Stimulated activated CD4-positive, alpha-beta T cell treated with anti-CD3 and anti-CD28 coated beads, Interleukin-2, amount 100 ng/mL, for 24 hours (primary cell): ENCODE measurements at places on chromosomes 6 and 20.
A peak's percentile ranks its signal among the peaks of the same experiment; 100 is the strongest.

DNA sequence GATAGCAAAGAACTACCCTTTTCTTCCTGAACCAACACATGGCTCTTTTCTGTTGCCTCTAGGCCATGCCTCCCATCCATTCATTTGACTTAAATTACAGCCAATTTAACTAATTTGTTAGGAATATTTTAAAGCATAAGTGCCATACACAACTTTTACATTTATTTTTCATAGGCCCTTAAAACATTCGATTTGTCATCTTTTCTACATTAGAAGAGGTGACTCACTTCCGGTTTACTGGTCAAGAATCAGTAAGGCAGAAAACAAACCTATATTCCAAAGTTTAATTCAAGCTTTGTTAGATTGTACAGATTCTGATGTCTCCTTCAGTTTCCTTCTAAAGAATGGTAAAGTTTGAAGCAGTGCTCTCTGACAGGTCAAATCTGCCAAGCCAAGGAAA is 344.3 kb downstream of the SAMD5 start:
- DNase-seq = no peak

GRCh38 chr6:530425-530824 is 126.5 kb downstream of the HUS1B start:
- DNase-seq = no peak

- no peak for DNase-seq
Measured at GRCh38 chr20:25061103-25061799, 3.3 kb upstream of the ACSS1 start.

- no peak for DNase-seq
Measured at GRCh38 chr20:4171538-4172116, 156.3 kb upstream of the RNF24 start.

GRCh38 chr6:28983838-28984237 is 21.3 kb downstream of the ZNF311 start:
- DNase-seq = no peak

- DNase-seq = no peak
Measured at GRCh38 chr6:70225055-70225454, 77.8 kb downstream of the COL9A1 start.

GRCh38 chr6:10315034-10315433 is 99.8 kb downstream of the TFAP2A start:
- no peak for DNase-seq

DNA sequence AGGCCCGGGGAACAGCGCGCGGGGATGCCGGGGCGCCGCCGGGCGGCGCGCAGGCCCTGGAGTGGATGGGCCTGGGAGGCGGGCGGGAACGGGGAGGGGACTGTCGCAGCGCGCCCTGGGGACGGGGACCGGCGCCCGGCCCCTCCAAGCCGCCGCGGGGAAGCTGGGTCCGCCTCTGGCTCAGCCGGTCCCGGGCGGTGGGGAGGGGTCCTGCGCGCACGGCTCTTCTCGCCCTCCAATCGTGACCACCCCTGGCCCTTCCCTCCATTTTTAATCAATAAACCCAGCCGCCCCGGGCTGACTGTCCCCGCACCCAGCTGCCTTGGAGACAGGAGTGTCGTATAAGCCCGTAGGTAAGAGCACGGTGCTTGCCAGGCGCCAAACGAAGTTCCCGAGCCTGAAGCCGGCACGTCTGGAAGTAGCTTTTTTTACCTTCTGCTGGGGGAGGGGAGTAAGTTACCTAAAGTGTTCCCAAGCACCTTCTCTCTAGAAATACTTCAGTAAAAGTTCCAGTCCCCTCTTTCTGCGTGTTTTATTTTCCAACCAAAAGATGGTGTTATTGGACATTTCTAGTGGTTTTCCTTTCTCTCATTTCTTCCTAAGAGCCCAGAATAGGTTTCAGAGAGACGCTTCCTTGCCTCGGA is 780 bp upstream of the TAF4 start:
- DNase-seq = peak; percentile 60

DNA sequence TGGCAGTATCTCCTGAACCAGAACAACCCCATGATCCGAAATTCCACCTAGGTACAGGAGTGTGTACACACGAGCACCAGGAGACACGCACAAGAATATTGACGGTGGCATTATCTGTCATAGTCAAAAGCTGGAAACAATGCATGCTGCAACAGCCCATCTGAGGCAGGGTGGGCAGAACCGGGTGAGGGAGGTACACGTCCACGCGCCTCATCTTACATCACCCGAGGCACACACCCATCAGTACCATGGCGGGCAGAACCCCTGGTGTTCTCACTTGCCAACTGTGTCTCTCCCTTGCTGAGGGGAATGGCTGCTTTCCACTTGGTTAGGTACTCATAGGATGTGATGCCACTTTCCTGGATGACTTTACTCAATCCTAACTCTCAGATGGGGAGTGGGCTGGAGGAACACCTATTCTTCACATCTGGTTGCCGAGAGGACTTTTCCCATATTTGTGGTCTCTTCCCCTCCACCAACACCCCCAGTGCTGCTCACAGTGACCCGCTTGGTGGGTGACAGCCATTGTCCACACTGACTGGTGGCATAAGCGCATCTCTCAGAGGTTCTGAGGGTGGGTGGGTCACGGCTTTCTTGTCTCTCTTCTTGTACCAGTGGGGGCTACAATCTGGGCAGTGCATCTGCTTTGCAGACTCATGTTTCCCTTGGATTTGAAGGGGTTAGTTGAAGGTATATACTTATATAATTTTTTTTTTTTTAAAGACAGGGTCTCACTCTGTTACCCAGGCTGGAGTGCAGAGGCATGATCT is 13.5 kb downstream of the PPP1R3G start:
- no peak for DNase-seq

- DNase-seq = no peak
Measured at GRCh38 chr6:62367601-62368000, 81.6 kb upstream of the KHDRBS2 start.

DNA sequence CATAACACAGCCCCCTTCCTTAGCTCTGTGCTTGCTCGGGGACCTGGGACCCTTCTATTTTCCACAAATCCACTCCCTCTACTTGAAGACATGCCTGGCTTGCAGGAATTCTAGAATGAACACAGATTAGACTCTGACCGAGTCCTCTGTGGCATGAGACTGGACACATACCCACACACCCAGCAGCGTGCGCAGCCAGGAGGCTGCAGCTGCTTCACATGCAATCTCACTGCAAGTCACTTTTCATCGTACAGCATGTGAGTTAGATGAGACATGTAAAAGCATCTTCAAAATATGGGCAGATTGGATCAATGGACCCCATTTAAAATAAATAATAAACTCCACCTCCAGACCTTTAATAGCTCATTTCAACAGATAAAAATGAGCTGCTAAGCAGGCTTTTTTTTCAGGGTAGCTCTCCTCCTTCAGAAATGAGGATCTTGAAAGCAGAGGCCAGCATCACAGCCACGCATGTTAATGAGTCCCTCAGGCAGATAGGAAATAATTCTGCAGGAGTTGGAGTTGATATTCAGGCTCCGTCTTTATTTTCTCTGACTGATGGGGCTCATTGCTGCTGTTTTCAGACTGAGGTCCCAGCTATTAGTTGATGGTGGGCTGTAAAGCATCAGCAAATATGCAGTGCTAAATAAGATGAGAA is 215.1 kb upstream of the GGTLC1 start:
- no peak for DNase-seq

DNA sequence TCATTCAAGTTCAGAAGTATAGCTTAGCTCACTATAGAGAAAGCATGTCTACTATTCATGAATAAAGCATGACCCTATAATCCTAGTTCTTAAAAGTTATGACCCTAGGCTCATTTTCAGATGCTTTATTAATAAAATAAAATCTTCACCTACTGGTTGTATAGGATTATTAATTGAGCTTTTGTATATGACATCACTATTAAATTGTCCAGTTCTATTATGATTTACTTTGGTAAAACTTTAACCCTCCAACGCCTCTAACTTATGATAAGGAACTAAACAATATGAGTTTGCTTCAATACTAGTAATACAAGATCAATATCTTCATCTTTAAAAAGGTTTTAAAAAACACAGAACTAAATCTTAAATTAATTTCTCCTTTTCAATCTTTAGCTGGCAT is 263.4 kb upstream of the THEMIS start:
- DNase-seq = no peak

GRCh38 chr20:32672394-32672981 is 1.3 kb downstream of the C20orf203 start:
- no peak for DNase-seq

GRCh38 chr6:136582711-136583471 is 32.7 kb upstream of the MAP7 start:
- no peak for DNase-seq

GRCh38 chr6:28371280-28371679 is 21.5 kb downstream of the ZKSCAN3 start:
- no peak for DNase-seq

GRCh38 chr6:15690510-15690909 is 27.7 kb upstream of the DTNBP1 start:
- DNase-seq = no peak

DNA sequence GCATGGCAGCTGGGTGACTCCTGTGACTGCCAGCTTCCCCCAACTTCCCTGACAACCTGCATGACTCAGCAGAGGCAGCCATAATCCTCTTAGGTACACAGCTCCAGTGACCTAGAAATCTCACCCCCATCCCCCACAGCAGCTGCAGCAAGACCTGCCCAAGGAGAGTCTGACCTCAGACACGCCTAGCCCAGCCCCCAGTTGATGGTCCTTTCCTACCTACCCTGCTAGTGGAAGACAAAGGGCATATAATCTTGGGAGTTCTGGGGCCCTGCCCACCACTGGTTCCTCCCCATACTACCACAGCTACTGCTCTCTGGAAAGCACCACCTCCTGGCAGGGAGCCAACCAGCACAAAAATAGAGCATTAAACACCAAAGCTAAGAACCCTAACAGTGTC is 90.2 kb downstream of the F13A1 start:
- no peak for DNase-seq

GRCh38 chr6:13624871-13625288 is 9.7 kb downstream of the NOL7 start:
- DNase-seq = no peak

- no peak for DNase-seq
Measured at GRCh38 chr6:89655122-89655521, 16.6 kb upstream of the LYRM2 start.

DNA sequence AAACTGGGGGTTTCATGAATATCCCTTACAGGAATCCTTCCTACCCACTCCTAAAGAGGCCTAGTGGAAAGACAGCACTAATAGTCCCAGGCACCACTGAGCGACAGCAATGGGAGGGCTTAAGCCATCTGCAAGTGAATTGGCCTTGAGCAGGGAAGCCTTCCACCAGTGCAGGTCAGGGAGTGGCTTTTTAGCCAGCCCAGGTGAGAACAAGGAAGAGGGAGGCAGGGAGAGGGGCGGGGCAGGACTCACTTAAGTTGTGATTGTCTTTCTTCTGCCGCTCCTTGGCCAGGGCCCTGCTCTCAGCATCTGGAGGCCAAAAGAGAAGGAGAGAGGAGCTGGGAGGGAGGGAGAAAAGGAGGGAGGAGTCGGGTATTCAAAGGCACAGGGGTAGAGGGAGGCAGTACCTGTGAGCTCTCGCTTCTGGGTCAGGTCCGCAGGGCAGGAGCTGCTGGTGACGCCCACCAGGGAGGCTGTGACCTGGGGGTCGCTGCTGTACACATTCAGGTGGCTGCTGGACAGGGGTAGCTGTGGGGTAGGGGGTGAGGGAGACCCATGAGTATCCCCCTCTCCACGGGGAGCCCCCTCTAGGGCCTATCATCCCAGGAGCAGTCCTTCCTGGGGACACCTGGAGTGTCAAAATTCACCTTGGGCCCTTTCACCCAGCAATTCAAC is 47.8 kb downstream of the TFEB start:
- no peak for DNase-seq

DNA sequence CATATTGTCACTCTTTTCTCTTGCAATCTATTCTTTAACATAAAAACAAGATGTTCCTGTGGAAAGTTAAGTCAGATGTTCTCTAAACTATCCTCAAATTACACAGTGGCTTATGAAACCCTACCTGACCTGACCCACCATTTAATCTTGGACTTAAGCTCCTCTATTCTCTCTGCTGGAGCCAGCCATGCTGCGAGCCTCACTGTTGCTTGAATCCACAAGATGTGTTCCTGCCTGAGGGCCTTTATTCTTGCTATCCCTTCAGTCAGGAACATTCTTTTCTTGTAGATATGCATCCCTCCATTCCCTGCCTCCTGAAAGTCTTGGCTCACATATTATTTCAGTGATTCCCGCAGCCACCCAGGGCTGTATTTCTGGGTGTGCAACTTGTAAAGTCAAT is 283.2 kb downstream of the EPHA7 start:
- no peak for DNase-seq

GRCh38 chr20:44572551-44573500 is 9.6 kb upstream of the PKIG start:
- DNase-seq = no peak

- DNase-seq = no peak
Measured at GRCh38 chr6:10393544-10394225, 21.2 kb downstream of the TFAP2A start.

GRCh38 chr6:167130008-167130677 is 7.2 kb downstream of the CCR6 start:
- DNase-seq = no peak

DNA sequence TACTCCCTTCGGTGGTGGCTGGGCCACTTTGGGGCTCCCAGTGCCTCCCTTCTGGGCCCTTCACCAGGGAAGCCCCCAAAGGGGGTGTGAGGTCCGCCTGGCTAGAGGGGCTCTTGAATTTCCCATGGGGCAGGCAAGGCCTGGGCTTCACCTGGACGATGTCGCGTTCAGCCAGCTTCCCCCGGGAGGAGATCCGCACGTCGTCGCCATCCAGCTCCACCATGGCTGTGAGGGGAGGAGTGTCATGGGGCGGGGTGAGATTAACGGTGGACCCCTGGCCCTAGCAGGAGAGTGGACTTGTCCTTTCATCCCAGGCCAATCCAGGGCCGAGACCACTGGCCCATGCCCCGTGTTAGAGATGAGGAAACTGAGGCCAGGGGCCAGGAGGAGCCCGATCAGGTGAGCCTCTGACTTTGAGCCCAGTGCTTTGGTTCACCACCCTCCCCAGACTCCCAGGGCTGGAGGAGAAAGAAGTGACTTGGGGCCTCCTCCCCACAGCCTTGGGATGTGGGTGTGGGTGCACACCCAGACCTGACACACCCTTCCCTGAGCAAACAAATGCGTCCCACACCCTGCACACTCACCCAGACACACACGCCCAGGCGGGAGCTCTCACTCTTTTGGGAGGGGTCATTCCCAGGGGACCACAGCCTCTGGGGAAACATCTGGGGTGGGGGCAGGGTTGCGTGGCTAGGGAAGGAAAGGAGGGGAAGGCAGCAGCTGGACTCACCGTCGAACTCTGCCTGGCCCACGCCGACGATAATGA is 46.1 kb downstream of the RAB44 start:
- no peak for DNase-seq
